EH (cell line): ENCODE measurements at places on chromosomes 6 and 20.
A peak's percentile ranks its signal among the peaks of the same experiment; 100 is the strongest.

DNA sequence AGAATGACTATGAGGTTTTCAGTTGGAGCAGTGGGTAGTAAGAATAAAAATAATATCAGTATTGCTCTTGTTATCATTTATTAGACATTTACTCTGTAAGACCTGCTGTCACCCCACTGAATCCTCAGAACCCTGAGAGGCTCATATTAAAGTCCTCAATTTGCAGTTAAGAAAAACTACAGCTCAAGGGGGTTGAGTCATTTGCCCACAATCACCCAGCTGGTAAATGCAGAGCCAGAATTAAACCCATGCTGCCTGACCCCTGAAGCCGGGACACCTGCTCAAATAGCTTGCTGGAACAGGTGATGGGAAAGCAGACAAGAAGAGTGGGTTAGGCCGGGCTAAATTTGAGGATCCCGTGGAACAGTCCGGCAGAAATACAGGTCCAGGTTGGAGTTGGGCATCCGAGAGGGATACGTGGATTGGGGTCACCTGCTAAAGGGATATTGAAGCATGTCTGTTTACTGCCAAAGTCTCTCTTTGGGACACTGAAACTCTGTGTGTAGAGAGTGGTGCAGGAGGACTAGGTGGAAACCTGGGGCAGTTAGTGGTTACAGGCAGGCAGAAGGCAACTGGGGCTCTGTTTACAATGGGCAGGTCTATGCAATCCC, 344.1 kb downstream of the CDC5L start:
- DNase-seq: peak; percentile 41

DNA sequence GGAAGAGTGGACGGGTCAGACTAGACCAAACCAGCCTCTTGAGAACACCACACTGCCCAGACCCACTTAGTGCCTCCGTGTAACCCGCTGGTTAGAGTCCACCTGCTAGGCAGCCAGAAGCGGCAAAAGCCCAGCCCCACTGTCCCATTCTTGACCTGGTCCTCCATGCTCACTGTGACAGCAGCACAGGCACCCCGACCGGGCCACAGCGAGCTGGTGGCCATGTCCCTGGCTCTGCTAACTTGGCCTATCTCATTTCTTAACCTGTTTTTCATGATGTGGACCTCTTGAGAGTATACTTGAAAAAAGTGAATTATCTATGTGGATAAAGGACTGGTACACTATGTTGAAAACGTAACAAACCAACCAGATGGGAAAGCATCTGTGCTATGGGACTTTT, 44.9 kb upstream of the TMEM181 start:
- DNase-seq: no peak

DNA sequence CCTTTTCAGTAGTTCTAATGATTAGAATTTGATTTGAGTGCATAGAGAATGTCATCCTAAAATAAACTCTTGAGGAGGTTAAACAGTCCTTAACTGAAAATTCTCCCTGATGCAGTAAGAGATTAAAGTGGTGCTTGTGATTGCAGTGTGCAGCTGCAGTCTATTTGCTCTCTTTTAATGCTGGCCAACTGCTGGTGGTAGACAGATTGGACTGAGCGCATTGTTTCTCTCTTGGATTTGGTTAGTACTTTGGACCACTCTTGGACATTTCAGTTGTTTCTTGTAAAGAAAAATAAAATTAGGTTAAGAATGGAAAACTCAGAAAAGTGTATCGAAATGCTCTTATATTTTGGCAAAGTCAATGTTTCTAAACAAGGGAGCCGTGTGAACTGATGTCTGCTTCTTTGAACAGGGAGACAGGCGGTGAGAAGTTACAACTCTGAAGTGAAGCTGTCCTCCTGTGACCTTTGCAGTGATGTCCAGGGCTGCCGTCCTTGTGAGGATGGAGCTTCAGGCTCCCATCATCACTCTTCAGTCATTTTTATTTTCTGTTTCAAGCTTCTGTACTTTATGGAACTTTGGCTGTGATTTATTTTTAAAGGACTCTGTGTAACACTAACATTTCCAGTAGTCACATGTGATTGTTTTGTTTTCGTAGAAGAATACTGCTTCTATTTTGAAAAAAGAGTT, 127.2 kb downstream of the CD109 start:
- DNase-seq: no peak

- no peak for DNase-seq
These were observed 304.7 kb downstream of the TRDN start for GRCh38 chr6:123332070-123332469.

GRCh38 chr6:21947731-21948386, 349.0 kb downstream of the PRL start:
- peak; percentile 76 for DNase-seq

DNA sequence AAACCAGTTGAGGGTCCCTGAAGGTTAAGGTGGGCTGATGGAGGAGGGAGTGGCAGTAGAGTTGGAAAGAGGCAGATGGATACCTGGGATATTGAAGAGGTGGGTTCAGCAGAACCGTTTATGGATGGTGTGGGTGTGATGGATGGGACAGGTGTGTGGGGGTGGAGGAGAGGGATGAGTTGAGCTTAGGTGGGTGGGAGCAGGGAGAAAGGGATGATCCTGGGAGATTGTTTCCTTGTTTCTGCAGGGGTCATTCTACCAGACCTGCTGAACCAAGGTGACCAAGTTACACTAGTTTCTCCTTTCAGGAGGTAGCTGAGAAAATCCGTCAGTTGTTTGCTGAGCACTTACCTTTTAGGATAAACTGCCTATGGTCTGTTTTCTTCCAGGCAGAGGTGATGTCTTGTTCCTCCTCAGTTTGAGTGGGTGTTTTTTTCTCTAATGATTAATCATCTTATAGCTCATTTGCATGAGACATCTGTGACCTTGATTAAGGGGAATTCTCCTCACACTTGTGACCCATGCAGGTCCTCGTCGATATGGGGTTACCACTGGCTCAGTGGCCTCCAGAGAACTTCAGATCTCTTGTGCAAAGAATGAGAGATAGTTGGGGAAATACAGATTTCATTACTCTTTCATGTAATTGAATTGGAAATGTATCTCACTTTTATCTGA, 53.0 kb downstream of the FARS2 start:
- DNase-seq: no peak

DNA sequence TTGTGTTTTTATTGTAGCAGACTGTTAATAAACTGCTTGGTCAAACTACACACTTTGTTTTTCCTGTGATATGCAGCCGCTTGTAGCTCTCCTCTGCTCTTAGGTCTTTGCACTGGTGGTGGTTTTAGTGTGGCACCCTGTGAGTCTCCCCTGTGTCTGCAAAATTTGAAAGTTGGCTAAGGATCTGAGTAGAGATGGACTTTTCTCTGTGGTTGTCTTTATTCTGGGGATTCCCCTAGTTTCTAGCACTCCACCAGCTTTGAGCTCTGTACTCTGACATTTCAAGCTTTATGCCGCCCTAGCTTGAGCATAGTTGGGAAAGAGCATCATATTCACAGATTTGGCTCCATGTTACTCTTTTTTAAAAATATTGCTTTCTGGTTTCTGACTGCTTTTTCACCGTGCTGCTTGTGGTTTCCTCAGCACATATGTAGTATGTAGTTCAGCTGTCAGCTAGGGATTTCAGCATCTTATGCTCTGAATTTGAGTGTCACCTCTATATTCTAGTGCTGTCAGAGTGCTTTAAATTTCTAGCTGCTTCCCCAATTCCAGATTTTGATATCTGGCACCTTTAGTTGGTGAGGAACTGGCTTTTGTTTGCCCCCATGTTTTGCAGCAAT, 25.4 kb downstream of the CDYL start:
- no peak for DNase-seq

DNA sequence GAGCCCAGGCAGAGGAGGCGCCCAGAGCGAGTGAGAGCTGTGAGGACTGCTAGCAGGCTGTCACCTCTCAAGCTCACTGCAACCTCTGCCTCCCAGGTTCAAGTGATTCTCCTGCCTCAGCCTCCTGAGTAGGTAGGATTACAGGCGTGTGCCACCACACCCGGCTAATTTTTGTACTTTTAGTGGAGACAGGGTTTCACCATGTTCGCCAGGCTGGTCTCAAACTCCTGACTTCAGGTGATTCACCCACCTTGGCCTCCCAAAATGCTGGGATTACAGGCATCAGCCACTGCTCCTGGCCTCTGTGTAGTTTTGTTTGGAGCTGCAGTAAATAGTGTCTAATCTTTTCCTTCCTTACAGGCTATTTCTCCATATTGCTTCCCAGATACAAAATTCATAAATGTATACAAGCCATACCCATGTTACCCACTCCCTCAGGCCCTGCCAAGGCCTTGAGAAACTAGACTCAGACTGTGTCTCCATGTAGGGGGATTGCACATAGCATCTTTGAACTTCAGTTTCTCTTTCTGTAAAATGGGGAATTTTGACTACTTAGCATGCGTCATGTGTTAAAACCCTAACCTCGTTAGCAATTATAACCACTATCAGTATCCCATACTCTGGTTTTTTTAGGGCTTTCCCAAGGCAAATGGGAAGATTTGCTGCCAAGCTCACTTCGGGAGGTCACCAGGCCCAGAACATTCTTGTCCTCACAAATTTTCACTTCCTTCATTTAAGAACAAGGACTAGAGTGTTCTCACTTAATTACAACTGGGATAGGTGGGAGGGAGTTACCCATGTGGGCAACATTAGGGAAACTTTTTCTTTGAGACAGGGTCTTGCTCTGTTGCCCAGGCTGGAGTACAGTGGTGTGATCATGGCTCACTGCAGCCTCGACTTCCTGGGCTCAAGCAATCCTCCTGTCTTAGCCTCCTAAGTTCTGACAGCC, 67.3 kb upstream of the DDR1 start:
- no peak for DNase-seq

DNA sequence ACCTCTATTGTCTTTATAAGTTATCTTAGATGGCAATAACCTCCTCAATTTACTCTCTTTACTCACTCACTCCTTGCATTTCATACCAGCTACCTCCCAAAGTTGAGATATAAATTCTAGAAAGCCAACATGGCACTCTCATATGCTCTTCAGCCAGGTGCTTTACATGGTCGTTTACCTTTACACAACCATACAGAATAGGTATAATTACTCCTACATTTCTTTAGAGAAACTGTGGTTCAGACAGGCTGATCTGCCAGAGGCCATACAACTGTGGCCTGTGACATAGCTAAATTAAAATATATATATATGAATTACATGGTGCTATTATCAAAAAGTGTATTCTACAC, 45.7 kb downstream of the HBS1L start:
- DNase-seq: no peak

DNA sequence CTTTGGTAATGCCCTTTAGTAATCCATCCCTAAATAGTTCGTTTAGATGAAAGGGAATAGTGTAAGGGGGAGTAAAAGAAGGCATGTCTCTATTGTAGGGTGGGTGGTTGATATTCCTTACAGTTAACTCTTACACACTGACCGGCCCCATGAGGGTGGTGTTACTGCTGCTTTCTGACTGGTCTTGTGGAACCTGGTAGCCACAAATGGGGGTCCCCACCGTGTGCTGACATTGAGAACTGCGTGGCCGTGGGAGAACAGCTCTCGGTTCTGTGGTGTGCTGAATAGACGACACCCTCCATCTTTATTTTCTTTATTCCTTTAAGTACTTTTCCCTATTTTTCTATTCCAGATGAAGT, 19.3 kb downstream of the MRAP2 start:
- no peak for DNase-seq

DNA sequence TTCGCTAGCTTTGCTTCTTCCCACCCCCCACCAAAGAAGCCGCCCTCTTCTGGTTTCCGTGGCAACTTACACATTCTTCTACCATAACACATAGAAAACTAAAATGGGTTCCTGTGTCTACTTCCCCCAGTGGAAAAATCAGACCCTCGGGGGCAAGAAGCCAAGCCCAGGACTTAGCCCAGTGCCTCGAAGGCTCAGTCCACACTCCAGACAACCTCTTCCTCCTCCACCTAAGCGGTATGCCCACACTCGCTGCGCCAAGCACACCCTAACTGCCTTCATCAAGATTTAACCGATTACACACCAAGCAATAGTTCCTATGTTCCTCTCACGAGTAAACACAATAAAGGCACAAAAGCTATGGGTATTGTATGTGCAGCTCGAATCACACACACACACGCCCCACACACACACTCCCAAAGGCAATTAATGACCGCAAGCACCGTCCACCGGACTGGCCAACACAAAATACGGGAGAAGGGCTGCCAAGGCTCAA, 537 bp downstream of the PPIL4 start:
- DNase-seq: peak; percentile 79

DNA sequence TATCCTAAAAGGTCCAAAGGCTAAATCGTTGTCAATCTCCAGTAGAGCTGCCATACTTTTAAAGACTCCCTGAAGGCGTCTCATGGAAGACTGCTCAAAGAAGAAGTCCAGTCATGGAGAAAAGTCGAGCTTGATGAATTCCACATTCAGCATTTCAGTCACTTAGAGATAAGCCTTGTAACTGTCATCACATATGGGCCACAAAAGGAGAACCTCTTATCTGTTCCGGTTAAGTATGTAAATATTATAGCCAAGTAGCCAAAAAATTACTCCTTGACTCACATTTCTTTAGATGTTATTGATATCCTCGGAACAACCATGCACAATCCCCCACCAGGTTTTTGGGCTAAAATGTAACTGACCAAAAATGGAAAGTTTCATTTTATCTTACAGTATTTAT, 9.8 kb upstream of the CNKSR3 start:
- no peak for DNase-seq

GRCh38 chr20:39468703-39469102, 506.6 kb downstream of the DHX35 start:
- no peak for DNase-seq

DNA sequence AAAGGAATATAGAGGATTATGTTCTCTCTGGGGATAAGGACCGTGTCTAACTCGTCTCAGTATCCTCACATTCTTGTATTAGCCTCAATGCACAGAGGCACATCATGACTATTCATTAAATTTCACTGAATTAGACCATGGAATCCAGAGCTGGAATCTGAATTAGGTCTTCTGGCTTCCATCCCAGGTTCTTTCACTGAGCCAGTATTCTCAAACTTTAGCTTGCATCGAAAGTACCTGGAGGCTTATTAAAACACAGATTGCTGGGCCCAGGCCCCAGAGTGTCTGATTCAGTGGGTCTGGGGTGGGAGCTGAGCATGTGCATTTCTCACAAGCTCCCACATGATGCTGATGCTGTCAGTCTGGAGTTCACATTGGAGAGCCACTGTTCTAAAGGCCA, 142.0 kb downstream of the UST start:
- DNase-seq: peak; percentile 61

DNA sequence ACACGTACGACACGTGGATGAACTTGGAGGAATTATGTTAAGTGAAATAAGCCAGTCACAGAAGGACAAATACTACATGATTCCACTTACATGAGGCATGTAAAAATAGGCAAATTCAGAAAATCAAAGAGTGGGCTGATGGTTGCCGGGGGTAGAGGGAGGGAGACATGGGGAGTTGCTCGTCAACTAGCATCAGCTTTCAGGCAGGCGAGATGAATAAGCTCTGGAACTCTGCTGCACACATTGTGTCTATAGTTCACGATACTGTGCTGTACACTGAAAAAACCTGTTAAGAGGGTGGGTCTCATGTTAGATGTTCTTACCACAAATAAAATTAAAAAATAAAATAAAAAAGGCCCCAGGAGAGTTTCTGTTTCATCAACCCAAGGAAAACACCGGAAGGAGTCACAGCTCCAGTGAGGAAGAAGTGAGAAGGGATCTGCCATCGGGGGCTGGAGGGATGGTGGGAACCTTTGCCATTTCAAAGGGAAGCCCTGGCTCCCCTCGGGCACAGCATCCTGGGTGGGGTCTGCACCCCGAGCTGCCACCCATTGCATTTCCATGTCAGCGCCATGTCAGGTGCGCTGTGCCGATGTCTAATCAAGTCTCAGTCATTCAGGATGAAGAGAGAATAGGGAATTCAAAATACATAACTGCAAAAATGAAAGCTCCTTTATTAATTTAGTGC, 98.3 kb downstream of the SLC22A23 start:
- DNase-seq: no peak

GRCh38 chr20:49851231-49851705, 38.6 kb downstream of the SLC9A8 start:
- no peak for DNase-seq
